ENCODE measurements at places on chromosomes 12 and 14.

GRCh38 chr12:69816082-69816481, 8.9 kb upstream of the MYRFL start:
- DNase-seq, result no peak

DNA sequence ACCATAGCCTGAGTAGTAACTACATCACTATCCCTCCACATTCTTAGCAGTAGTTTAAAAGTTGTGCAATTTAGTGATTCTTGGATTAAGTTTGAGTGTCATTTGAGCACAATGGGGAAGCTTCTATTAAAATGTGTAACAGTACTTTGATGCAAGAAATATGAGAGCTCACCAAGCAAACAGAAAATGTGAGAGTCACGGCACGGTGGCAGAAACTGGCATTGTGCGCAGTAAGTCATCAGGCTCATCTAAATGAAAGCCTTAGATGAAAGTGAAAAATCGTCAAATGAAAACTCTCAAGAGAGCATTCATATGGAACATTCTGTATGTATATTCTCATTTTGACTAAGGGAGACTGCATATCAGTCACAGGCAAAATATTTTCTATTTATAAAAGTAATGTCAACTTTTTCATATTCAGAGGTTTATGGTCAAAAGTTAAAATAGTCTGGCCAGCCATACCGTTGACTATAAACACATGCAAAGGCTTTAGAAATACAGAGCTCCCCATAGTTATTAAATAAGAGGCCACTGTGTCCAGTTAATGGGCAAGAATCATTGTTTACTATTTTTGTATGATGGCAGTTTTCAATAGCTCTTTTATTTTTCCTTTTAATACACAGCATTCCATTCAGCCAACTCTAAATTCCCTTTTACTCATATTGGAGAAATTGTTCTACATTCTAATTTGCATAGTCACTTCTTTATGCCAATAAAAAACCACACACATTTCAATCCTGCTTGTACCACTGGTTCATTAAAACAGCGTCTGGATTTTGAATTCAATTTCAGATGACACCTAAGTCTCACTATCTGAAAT, 167.9 kb downstream of the PRKD1 start:
- DNase-seq, result no peak

GRCh38 chr14:37078131-37078530, 94.3 kb downstream of the SLC25A21 start:
- no peak for DNase-seq

GRCh38 chr12:70317781-70318180, 48.3 kb upstream of the KCNMB4 start:
- no peak for DNase-seq

GRCh38 chr12:47303995-47304560, 224.3 kb upstream of the AMIGO2 start:
- no peak for DNase-seq

DNA sequence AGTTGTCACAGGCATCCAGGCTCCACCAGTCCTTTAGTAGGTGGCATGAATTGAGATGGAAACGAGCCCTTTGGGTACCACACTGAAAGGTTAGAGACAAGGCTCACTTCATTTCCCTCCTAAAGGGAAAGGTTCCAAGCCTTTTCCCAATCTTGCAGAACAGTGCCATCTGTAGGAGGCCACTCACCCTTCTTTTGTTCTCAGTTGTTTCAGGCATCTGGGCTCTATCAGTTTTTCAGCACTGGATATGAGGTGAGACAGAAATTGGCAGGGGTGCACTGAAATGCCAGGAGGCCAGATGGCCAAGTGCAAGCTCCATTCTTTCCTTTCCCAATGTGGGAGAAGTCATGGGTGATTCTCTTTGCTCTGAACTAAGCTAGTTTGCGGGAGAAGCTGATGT, 15.2 kb downstream of the FBXO33 start:
- no peak for DNase-seq

GRCh38 chr12:76706101-76706500, 57.8 kb upstream of the ZDHHC17 start:
- DNase-seq, result no peak

- DNase-seq, result no peak
Measured at GRCh38 chr14:21112255-21112654, 11.4 kb downstream of the TMEM253 start.

DNA sequence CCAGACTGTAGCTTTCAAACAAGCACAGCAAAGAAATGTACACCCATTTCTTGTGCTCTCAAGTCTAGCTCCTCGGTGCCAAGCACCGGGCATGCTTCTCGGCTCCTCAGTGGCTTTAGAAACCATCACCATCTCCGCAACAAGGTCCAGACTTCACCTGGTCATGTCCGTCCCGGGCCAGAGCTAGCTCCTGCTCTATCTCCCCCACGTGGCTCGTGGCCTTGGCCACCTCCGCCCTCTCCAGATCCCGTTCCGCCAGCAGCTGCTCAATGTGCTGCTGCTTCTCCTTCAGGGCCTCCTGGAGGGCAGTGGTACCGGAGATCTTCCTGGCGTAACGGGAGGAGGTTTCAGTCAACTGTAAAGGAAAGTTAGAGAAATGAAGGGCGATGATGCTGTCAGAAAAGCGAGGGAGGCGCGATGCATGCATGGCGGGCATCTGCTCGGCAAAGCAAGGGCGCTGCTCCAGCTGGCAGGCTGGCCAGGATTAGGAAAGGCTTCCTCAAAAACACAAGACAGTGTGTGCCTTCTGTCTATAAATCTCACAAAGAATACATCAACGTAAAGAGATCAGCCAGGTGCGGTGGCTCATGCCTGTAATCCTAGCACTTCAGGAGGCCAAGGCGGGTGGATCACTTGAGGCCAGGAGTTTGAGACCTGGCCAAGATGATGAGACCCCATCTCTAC, 67.4 kb downstream of the CLIP1 start:
- DNase-seq, result no peak

DNA sequence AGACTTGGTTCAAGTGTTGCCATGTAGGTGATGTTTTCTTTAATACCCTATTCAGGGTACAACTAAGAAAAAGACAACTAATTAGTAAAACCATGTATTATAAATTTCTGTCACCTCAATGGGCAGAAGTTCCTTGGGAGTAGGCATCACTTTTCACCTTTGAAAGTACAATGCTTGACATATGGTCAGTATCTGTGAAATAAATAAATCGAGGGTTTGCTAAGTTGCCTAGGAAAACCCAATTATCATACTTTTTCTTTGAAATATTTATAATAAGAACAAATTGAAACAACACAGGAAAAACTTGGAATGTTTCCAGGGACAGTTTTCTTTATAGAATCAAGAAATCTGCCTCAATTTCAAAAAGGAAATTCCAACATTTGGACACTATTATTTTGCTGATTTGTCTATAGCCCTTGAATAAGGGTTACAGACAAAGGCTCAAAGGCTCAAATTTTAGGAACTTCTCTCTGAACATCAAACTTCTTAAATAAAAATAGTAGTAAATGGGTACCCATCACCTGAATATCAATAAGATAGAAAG, 13.7 kb downstream of the FGD6 start:
- no peak for DNase-seq

- DNase-seq, result no peak
Measured at GRCh38 chr12:38118632-38119031, 197.9 kb upstream of the ALG10B start.

DNA sequence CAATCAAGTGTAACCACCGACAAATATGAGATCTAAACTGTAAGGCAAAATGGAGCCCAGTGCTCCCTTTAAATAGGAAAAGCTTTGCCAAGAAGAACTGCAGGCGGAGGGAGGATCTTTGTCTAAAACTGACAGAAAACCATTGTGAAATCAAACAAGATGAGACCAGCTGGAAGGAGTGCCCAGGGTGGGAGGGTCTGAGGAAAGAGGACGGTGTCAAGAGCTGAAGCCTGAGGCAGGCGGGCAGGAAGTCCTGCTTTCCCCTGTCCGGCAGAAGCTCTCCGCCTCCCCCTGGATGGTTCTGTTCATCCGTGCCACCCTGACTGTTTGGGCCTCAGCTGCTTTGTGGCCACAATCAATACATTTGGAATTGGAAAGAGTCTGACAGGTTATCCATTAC, 37.5 kb downstream of the CDC42BPB start:
- DNase-seq, result no peak

- DNase-seq, result peak; percentile 64
Measured at GRCh38 chr12:89514751-89515150, 9.8 kb downstream of the GALNT4 start.

DNA sequence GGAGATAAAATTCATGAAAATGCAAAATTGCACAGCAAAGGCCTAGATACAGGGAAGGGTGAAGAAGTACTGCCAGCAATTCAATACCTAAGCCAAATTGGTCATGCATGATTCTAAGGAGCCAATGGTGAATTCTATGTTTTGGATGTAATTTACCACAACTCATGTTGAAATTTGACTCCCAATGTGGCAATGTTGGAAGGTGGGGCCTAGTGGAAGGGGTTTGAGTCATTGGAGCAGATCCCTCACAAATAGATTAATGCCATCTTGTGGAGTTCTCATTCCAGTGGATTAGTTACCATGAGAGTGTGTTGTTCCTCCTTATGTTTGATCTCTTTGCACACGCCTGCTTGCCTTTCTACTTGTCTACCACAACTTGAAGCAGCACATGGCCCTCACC, 194.0 kb upstream of the ALG10 start:
- no peak for DNase-seq

DNA sequence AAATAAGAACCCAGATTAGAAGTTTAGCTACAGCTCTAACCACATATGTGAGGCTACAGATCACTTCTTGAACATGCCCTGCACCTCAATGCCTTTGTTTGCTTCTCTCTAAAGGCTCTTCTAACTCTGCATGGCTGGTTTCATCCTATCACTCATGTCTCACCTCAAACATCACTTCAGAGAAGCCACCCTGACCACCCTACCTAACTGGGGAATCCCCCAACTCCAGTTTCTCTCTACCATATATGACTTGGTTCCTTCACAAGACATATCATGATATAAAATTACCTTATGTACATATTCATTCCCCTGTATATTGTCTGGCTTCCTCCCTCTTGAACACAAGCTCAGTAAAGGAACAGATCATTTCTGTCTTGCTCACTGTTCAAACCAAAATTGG, 250.2 kb upstream of the GRIP1 start:
- DNase-seq, result no peak

DNA sequence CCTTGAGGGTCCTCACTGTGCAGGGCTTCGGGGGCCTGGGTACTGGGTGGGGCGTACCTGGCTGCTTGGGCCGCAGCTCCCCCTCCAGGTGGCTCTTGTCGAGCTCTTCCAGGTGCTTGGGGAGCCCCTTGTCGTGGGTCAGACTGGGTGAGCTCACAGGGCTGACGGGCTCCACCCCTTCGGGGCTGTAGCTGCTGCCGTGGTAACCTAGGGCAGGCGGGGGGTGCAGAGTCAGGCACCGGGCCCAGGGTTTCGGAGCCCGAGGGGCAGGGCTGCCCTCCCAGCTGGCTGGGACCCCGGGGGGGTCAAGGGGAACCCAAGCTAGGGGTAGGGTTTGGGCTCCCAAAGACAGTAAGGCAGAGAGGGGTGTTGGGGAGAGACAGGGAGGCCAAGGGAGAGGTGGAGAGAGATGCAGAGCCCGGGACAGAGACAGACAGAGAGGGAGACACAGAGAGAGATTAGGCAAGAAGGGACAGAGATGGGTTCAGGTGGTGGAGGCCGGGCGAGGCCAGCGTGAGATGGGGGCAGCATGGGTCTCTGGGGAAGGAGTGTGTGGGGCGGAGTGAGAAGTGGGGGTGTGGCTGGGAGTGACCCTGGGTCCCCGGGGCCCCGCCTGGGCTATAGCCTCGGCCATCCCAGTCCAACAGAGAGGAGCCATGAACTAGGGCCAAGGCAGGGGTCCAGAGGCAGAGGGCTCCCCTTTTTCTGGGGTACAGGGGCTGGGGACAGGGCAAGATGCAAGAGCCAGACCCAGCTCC, 40.7 kb downstream of the RFLNA start:
- no peak for DNase-seq

DNA sequence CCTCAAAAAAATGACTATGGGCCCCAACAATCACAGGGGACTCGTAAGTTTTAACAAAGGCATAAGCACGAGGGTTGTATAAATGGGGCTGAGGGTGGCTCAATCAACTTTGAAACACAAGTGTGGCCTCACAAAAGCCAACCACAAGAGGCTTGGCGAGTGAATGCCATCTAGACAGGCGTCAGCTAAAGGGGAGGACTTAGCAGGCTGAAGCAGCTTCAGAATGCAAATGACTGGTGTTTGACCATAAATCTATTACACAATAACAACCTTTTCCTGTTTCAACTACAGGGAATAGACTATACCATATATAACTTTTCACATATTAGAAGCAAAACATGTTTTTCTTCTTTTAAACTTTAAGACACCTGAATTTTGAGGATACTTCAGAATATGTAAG, 777.9 kb downstream of the FSCB start:
- DNase-seq, result no peak

GRCh38 chr14:21106498-21107282, 5.8 kb downstream of the TMEM253 start:
- peak; percentile 94 for DNase-seq

- DNase-seq, result no peak
Measured at GRCh38 chr12:103728323-103728722, 112.7 kb downstream of the NT5DC3 start.
